ENCODE measurements at places on chromosomes 7 and 10.

- no peak for DNase-seq
These were observed 46.7 kb downstream of the PARD3 start for GRCh38 chr10:34768261-34768971.

GRCh38 chr10:86536294-86536861 lies 14.8 kb upstream of the WAPL start:
- DNase-seq, result peak; percentile 16

DNA sequence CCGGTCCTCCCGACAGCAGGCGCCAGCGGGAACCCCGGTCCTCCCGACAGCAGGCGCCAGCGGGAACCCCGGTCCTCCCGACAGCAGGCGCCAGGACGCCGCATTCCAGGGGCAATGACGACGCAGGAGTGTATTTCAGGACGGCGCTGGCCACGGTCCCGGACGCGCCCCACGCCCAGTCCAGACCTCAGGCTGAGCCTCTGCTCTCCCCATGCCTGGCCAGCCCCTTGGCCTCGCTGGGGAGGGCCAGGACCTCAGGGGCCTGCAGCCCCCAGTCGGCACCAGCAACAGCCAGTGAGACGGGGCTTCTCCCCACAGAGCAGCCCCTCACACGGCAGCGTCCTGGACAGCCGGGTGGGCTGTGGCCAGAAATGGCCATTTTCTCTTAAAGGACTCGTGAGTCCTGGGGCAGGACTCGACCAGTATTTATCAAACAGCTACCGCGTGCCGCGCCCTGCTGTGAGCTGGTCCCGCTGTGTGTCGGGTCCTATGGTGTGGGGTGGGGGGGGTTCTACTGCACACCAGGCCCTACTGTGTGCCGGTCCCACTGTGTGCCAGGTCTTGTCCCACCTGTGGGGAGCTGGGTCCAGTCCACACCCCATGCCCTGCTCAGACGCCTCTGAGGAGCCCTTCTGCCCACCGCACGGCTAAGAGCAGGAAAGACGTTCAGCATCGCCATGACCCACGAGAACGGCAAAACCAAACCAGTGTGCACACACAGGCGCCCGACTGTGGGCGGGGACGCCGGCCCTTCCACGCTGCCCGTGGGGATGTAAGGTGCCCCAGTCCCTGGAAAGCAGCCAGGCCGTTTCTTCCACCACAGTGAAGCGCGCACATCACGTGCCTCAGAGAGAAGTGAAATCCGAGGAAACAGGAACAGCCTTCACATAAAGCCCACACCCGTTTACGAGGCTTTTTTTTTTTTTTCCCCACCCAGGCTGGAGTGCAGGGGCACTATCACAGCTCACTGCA lies 33.3 kb downstream of the GET4 start:
- no peak for DNase-seq

DNA sequence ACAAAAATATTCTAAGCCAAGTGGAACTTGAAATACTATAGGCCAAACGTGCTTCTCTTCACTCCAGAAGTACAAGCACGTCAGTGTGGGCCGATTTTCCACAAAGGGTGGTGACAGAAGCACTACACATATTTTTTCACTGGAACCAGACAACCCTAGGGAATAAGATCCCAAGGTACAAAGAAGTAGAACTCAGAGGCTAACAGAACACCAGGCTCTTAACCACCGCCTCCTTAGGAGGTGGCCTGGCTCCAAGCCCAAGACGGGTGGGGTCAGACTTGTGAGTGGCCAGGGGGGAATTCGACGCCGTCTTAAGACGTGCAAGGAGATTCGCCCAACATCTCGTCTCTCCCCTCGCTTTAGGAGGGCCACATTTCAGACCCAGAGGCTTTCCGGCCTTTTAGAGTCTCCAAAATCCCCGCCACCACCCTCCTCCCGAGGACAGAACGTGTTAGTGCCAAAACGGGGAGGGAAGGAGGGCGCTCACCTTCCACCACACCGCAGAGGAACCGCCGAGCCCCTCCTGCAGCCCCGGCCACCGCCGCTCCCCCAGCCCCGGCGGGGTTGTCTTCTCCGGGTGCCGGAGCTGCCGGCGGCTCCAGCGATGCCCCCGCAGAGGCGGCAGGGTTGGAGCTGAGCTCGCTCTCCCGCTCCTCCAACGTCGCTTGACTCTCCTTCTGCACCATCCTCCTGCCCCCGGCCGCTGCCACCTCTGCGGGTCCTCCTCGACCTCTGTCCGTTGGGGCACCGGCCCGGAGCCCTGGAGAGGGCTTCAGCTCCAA lies 716 bp downstream of the OGA start:
- DNase-seq, result no peak

- DNase-seq, result no peak
These were observed 964.9 kb downstream of the REEP3 start for GRCh38 chr10:64486149-64486548.

DNA sequence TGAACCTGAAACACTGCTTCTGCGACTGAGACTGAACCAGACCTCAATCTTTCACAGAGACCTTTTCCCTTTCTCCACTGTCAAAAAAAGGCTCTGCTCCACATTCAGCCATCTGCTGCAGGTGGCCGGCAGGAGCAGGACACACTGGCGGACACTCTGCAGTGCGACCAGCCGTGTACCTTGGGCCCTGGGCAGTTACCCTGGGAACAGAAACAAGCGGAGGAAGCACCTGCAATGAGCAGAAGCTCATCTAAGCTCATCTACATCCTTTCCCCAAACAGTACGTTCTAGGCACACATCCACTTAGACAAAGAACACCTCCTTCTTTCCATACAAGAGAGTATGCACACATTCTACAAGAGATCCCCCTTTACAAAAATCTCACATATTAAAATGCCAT lies 22.8 kb downstream of the VOPP1 start:
- DNase-seq, result no peak

DNA sequence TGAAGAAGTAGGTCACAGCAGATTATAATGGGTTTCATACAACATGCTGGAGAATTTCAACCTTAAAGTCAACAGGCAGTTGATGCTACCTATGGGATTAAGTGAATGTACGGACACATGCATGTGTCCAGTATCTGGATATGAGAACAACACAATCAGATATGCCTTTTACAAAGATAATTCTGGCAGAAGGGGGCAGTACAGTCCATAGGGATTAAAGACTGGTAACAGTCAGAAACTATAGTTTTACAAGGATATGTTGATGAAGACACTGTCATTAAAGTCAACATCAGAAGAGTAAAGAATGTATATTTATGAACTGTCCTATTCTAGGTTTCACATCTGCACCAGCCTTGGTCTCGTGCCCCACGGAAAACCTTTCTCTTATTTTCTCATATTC lies 41.5 kb downstream of the ANKMY2 start:
- DNase-seq, result no peak

DNA sequence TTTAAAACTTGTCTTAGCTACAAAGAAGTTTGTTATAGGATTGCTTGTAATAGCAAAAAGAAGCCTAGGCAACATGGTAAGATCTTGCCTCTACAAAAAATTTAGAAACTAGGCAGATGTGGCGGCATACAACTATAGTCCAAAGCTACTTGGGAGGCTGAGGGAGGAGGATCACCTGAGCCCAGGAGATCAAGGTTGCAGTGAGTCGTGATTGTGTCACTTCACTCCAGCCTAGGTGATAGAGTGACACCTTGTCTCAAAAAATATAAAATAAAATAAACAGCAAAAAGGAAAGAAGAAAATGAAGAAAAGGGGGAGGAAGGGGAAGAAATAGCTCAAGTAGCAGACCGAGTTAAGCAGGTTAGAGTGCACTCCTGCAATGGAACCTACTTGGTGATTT lies 47.0 kb upstream of the MPP7 start:
- no peak for DNase-seq

DNA sequence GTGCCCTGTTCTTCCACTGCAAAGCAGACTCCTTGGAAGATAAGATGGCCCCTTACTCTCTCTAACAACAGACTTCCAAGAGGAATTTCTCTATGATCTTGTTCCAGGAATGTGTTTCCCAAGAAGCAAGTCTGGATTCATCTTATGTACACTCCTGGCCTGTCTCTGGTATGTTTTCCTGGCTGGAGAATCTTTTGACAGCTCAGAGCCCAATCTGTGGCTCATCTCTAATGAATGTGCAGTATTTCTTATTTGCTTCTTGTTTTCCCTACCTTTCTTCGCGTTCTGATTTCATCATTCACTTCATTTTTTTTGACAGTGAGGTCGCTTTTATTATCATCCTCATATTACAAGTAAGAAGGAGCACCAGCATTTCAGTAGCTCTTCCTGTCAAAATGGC lies 53.0 kb upstream of the PITRM1 start:
- no peak for DNase-seq

GRCh38 chr10:122417667-122418066 lies 36.8 kb upstream of the ARMS2 start:
- DNase-seq, result no peak

GRCh38 chr7:94297397-94297838 lies 97.3 kb upstream of the COL1A2 start:
- no peak for DNase-seq

- DNase-seq, result no peak
These were observed 41.6 kb downstream of the BMPR1A start for GRCh38 chr10:86798025-86798424.

DNA sequence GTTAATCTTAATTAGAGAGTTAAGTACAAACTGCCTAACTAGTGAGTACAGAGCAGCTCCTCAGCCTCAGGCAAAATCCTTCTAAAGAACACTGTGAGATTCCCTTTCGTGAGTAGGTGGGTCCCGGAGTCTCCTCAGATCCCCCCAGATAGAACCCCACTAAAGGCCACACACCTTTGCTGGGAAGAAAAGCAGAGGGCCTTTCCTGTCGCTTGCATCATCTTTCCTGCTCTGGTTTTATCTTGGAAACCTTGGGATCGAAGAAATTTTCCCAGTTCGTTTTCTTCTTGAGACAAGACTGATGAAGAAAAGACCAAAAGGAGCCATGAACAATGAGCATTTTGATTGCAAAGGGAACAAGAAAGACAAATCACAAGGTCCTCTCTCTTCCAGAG lies 40.9 kb downstream of the ICA1 start:
- no peak for DNase-seq

DNA sequence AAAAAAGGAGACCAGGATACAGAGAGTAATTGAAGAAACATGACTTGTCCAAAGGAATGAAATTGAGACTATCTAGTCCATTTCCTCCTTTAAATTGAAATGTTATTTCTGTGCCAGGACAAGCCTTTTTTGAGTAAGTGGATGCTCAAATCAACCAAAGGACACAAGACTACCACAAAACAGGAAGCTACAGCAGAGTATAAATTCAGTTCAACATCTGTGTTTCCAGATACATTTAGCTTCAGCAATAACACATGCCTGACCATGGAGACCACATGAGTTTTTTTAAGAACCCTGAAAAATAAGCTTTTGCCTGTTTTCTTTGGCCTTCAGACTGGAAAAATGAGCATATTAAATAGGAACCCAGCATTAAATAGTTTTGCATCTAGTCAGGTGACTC lies 707.5 kb downstream of the ZWINT start:
- no peak for DNase-seq

GRCh38 chr7:105512926-105513526 lies 9.0 kb downstream of the PUS7 start:
- no peak for DNase-seq

DNA sequence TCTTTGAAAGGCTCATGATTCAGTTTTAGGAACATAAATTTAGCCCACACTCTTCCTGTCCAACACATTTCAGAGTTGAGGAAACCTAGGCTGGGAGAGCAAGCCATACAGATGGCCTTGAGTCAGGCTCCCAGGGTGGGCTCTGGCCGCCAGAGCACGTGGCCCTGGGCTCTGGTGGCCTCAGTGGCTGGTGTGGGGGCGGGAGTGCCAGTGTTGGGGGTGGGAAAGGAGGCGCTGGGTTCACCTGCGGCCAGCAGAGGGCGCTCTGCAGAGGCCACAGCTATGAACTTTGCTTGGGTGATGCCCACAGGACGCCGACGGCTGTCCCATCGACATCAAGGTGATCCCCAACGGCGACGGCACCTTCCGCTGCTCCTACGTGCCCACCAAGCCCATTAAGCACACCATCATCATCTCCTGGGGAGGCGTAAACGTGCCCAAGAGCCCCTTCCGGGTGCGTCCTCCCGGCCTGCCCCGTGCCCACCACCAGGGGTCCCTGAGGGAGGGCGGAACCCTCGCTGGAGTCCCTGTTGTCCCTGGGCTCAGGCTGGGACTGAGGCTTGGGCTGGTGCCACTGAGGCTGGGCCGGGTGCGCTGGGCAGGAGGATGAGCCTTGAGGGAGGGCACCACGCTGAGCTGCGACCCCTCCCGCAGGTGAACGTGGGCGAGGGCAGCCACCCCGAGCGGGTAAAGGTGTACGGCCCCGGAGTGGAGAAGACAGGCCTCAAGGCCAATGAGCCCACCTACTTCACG lies 11.9 kb downstream of the FLNC start:
- DNase-seq, result peak; percentile 38

DNA sequence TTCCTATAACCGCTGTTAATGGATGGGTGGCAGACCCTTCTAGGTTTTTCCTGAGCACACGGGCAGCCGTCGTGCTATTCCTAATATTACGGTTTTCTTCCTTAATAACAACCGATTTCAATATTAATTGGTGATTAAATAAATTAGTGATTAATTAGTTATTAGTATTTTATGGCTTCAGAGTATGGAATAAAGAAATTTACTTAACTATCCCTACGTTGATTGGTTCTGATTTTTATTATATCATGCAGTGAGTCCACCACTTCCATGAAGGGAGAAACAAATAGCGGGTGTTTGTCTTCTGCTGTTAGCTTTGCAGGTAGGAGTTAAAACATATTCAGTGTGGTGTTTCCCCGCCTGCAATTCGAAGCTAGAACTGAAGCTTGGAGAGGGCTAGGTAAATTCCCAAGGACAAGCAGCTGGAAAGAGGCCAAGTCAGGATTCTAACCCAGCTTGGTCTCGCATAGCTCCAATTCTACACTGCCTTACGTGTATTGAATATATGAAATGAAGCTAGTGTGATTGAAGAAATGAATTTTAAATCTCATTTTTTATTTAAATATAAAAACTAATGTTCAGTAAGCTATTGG lies 928 bp upstream of the CSTF2T start:
- DNase-seq, result no peak

DNA sequence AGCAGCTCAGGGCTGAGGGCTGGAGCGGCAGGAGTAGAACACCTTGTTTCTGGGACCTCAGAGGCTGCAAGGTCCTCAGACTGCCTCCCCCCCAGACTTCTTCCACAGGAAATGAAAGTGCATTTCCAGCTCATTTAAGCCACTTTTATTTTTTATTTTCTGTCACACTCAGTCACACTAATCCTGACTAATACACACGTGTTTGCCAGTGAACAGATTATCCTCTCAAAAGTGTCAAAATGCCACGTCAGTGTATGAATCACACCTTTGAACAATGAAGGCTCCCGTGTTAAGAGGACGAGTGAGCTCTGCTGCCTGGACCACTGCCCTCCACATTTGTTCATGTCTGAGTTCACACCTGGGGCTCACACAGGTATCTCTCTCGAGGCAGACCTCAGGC lies 488.5 kb downstream of the DNAJB6 start:
- no peak for DNase-seq

- no peak for DNase-seq
These were observed 18.8 kb upstream of the GGCT start for GRCh38 chr7:30523466-30523865.
